ENCODE measurements at places on chromosomes 11 and 22. TPM values are rescaled to one million over a fixed set of nuclear protein-coding genes. Genes with fewer than 3 reads are reported as not detected.

EFCAB6 gene
- 7.0 TPM for total RNA-seq

GANAB gene
- total RNA-seq, result 290 TPM

MGAT3 gene
- total RNA-seq, result 0.26 TPM

SLCO2B1 gene
- total RNA-seq, result 20.9 TPM

KRTAP5-7 gene
- 0.95 TPM for total RNA-seq

APOA5 gene
- total RNA-seq, result not detected

ACTN3 gene
- total RNA-seq, result not detected

LIF gene
- total RNA-seq, result 1.5 TPM

ABCG4 gene
- not detected for total RNA-seq

P2RY6 gene
- 1.0 TPM for total RNA-seq

FGF4 gene
- not detected for total RNA-seq

MS4A12 gene
- not detected for total RNA-seq

BEST1 gene
- 3.6 TPM for total RNA-seq

FBLN1 gene
- total RNA-seq, result 644 TPM

CLP1 gene
- total RNA-seq, result 8.8 TPM

SLC22A9 gene
- total RNA-seq, result not detected

C22orf15 gene
- total RNA-seq, result not detected

CNIH2 gene
- total RNA-seq, result 1.2 TPM

YDJC gene
- 42.5 TPM for total RNA-seq

PRG3 gene
- total RNA-seq, result not detected

IFTAP gene
- total RNA-seq, result 13.8 TPM

SYT13 gene
- not detected for total RNA-seq

PDGFB gene
- total RNA-seq, result 4.7 TPM

PKDREJ gene
- 0.14 TPM for total RNA-seq

LRP4 gene
- 17.4 TPM for total RNA-seq

P2RX6 gene
- not detected for total RNA-seq

MS4A4A gene
- total RNA-seq, result 2.6 TPM

EXPH5 gene
- total RNA-seq, result 0.26 TPM

TXNRD2 gene
- 34.2 TPM for total RNA-seq

TMA7B gene
- total RNA-seq, result not detected

TSPAN32 gene
- total RNA-seq, result 2.5 TPM

FAM111B gene
- not detected for total RNA-seq

ADAMTS8 gene
- 1.2 TPM for total RNA-seq

FAM180B gene
- not detected for total RNA-seq

SMTNL1 gene
- total RNA-seq, result not detected

MAP6 gene
- total RNA-seq, result 22.1 TPM

API5 gene
- total RNA-seq, result 62.1 TPM

MACROD1 gene
- total RNA-seq, result 1.8 TPM

CDC42EP2 gene
- 65.3 TPM for total RNA-seq

NUDT22 gene
- 10.8 TPM for total RNA-seq

TMPRSS5 gene
- total RNA-seq, result not detected

HEPN1 gene
- not detected for total RNA-seq

HPX gene
- total RNA-seq, result 28.6 TPM

CDHR5 gene
- total RNA-seq, result 0.26 TPM

THOC5 gene
- total RNA-seq, result 58.8 TPM

TPH1 gene
- total RNA-seq, result under 0.01 TPM

GSTT2B gene
- total RNA-seq, result 2.1 TPM

OR4D5 gene
- total RNA-seq, result not detected

PATE2 gene
- total RNA-seq, result 0.85 TPM

PHLDA2 gene
- 5.2 TPM for total RNA-seq

CAPN1 gene
- 141 TPM for total RNA-seq

RAB39A gene
- 0.26 TPM for total RNA-seq

OR5D14 gene
- not detected for total RNA-seq

CCDC73 gene
- not detected for total RNA-seq

OR56A3 gene
- not detected for total RNA-seq

NAP1L4 gene
- total RNA-seq, result 153 TPM

ADORA2A gene
- 8.9 TPM for total RNA-seq

RASSF10 gene
- total RNA-seq, result not detected
